CD4-positive, alpha-beta T cell treated with Interleukin-6 at 100 ng/mL for 8 hours (primary cell): ENCODE measurements at places on chromosomes 3 and 15.

DNA sequence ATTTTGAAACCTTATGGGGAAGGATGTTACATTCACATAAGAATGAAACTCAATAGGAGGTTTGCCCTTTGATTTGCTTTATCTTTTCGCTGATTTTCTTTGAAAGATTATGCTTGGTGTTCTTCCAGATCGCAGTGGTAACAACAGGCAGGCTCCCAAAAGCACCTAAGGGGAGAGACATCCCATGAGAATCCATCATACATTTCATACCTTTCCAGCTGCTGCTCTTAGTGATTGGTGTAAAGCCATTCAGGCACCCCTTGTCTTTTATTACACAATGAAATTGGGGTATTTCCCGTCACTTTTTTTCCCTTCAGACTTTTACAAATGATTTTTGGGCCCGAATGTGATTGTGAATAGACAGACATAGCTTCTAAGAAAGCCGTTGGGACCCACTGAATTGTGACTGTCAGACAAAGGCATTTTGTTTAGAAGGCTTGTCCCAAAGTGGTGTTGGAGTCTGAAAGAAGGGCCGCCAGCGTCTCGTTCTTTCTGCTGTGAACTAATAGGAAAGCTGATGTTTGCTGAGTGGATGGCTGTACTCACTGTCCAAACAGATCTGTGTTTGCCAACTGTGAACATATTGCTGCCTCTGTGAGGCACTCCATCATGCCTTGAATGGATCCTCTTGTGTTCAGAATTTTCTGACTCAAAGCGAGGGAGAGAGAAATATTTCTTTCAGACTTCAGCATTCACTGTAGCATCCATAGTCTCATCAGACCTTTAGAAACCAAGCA is 164.3 kb downstream of the FNDC3B start:
- no peak for DNase-seq

DNA sequence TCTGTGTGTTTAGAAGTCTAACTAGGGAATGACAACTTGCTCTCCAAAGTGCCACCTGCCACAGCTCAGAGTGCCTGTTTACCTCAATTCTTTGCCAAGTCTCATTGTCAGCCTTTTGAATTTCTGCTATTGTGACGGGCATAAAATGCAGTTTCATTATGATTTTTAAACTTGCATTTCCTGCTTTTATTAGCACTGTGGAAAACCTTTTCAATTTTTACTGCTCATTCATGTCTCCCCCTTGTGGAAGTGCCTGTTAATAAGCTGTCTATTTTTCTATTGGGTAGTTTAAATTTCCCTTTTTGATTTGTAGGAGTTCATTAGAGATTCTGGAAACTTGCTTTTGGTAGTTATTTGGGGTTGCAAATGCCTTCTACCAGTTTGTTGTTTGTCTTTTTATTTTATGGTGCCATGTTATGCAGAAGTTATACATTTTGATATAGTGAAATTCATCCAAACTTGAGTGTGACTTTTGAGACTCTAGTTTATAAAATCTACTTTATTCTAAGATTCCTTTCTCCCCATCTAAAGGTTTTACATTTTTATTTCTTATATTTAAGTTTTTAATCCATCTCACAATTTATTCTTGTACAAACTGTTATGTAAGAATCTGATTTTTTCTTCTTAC is 53.9 kb upstream of the FRMD4B start:
- peak; percentile 6 for DNase-seq

GRCh38 chr3:184784731-184785500 is 27.1 kb upstream of the VPS8 start:
- no peak for DNase-seq

- no peak for DNase-seq
These were observed 58.6 kb upstream of the TSC22D2 start for GRCh38 chr3:150349314-150350097.

DNA sequence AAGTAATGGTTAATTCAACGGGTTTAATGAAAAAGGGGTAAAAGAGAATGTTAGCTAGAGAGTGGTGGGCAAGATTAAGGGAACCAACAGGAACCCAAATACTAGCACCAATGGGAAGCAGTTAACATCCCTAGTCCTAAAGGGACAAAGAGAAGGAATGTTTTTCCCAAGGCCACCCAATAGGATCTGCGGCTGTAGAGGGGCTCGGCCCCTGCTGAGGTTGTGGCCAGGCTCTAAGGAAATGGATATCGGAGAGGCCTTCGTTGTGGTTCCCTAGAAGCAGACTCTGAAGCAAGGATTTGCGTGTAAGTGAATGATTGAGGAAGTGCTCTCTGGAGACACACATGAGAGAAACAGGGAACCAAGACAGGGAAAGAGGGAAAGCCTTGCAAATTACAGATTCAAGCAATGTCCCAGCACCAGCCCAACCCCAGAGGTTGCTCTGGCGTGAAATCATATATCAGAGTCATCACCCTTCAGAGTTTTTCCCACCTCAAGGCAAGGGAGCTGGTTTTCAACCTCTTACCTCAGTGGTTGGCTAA is 83.6 kb upstream of the TNIK start:
- DNase-seq = no peak

- no peak for DNase-seq
These were observed 149.2 kb upstream of the VEPH1 start for GRCh38 chr3:157652366-157652765.

GRCh38 chr15:67064607-67065530 is 533 bp upstream of the SMAD3 start:
- DNase-seq = no peak
